GM13977 (cell line): ENCODE measurements at places on chromosomes 1 and 21.

DNA sequence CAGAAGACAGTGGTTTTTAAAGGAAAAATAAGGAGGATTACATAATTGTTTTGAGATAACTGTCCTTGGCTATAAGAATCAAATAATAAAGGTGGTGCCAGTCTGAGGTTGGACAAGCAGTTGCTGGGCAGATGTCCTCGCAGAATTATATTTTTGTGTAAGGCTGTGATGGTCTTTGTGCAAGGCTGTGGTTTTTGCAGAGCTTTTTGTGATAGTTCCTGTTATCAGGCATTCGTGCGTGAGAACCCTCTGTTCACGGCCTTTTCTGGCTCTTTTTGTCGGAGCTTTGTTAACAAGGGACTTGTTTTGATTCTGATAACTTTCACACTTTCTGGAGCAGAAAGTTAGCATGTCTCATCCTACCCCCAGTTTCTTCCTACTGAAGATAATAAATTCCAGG, 33.4 kb downstream of the SH3BP5L start:
- no peak for DNase-seq

GRCh38 chr1:48203287-48203900, 19.1 kb upstream of the SLC5A9 start:
- DNase-seq = peak; percentile 40

- no peak for DNase-seq
Observed at GRCh38 chr21:15667819-15668218, 62.0 kb upstream of the USP25 start.

GRCh38 chr21:34684174-34684876, 15.5 kb downstream of the CLIC6 start:
- no peak for DNase-seq

- DNase-seq = no peak
Observed at GRCh38 chr1:204131978-204132377, 19.9 kb downstream of the ETNK2 start.

DNA sequence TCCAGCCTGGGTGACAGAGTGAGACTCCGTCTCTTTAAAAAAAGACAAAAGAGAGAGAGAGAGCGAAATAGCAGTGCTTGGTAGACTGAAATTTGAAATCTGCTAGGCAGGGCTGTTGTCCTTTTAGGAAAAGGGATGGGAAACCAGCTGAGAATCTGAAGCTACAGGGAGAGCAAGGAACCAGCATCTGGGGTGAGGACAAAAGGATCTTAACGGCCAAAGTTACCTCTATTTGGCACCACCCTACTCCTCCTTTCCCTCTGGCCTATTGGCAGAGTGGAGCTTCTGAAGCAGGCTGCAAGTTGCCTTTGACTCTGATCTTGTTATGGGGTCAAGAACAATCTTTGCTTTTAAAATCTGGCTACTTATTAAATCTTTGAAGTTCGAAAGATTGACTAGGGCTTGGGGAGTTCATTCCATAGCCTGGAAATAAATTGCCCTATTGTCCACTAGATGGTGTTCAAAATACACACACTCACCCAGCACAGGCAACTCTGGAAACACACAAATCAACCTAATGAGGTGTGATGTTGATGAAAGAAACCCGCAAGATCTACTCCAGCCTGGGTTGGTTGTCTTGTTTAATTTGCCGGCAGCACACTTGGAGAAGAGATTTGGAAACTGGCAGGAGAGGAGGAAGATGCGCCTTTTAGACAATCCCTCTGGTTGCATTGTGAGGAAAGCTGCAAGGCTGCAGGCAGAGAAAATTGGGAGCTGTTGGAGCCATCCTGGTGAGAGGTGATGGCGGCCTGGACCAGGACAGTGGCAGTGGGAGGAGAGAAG, 16.5 kb upstream of the PARP1 start:
- DNase-seq = peak; percentile 58

GRCh38 chr1:11397151-11397901, 81.6 kb upstream of the DISP3 start:
- DNase-seq = no peak

GRCh38 chr1:87842156-87842555, 513.5 kb downstream of the LMO4 start:
- DNase-seq = no peak

DNA sequence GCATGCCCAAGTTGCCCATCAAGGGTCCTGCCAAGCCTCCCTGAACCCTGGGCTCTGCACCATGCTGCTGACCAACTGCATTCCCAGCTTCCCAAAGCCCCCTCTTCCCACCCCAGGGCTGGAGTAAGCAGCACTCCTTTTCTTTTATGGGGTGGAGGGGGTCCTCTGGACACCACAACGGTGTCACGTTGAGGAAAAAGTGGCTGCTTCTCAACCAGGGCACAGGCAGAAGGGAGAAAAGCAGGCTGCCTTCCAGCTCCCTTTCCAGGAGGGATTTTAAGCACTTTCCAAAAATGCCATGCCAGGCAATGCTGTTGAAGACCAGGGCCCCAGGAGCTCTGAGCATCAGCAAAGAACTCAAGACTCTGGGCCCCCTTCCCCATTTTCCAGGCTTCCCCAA, 691 bp downstream of the RIMS3 start:
- no peak for DNase-seq
